ENCODE measurements at places on chromosomes 3 and 15.

DNA sequence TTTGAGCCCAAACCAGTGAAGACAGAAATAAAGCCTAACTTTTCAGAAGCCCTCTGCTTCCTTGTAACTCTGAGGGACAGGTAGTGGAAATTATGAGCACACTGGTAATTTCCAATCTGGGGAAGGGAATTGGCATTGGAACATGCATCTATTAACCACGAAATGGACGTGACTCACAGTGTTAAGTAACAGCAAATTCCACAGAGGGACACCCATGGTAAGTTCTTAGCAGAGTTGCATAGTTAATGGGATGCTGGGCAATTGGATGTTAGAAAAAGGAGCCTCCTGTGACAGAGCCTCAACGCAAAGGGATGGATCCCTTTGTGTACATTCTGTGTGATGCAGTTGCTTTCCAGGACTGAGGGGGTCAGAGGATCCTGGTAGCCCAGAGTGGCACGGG, 168.6 kb downstream of the SEMA6D start:
- DNase-seq = no peak

- no peak for DNase-seq
These were observed 695.9 kb downstream of the NSUN3 start for GRCh38 chr3:94758751-94759150.

DNA sequence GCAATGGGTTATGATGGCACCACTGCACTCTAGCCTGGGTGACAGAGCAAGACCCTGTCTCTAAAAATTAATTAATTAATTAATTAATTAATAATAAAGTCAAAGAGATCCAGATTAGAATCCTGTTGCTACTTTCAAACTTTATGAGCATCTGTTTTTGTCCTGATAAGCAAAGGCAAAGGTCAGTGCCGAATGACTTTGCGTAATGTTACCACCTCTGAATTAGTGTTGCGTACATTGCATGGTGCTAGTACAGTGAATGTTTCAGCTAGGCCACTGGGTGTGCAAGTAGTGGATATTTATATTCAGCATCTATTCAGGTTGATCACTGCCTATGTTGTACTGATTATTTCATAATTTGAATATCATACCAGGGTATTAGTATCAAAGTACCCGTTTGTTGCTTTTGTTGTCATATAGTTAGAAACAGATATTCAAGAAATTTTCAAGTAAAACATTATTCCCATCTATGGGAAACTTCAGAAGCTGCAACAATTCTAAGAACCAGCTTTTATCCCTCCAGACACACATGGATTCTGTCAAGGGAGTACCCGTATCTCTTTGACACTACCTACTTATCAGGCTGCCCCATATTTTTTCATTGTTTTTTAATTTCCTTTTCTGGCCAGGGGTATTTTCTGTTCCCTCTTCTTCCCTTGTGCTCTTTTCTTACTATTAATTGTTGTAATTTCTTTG, 127.1 kb upstream of the GRM7 start:
- DNase-seq = no peak

DNA sequence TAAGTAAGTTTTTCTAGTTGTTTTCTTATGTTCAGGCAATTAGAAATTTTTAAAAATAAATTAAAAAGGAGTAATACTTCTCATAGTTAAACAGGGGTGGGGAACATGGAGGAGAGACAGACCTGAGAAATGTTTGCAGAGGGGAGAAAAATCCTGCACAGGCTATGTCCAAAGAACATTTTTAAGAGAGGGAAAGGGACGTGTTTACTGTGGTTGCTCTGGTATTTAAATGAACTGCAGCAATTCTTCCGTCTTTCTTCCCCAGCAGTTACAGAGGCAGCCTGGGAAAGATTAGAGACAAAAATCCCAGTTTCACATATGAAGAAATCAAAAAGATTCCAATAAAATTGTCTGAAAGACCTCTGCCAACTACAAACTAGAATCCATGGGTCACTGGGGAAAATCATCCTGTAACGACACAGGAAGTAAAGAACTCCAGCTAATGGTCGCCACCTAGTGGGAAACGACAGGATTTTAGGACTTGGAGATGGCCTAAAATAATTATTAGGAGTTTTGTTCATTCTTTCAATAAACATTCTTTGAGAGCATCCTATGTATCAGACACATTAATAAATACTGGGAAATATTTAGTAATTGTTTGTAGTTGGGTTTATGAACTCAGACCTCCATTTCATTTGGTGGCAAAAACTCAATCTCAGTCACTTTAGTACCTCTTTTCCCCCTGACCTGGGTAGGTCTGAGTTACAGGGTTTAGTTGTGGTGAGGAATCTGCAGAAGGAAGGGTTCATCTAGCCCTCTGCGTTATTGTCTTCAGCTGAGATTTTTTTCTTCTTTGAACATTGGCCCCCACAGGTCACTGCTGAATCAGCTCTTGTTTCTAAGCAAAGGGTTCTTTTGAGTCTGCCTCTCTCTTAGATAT, 69.9 kb upstream of the GOLIM4 start:
- DNase-seq = peak; percentile 4

Data from NCI-H1930 (cell line).